ENCODE measurements at places on chromosomes 3 and 15. TPM values are rescaled to one million over a fixed set of nuclear protein-coding genes. Genes with fewer than 3 reads are reported as not detected.

The DNAH12 gene
- total RNA-seq: not detected

The SYNM gene
- total RNA-seq: 731 TPM

The GLDN gene
- total RNA-seq: 1.2 TPM

The RPLP1 gene
- 1,114 TPM for total RNA-seq

The AGTR1 gene
- total RNA-seq: 48.7 TPM

The FRMD5 gene
- total RNA-seq: 1.4 TPM

The AGBL1 gene
- total RNA-seq: 0.28 TPM

The SAMMSON gene
- total RNA-seq: 0.82 TPM

The CHST2 gene
- total RNA-seq: 1.8 TPM

The ACTC1 gene
- total RNA-seq: 0.49 TPM

DNA sequence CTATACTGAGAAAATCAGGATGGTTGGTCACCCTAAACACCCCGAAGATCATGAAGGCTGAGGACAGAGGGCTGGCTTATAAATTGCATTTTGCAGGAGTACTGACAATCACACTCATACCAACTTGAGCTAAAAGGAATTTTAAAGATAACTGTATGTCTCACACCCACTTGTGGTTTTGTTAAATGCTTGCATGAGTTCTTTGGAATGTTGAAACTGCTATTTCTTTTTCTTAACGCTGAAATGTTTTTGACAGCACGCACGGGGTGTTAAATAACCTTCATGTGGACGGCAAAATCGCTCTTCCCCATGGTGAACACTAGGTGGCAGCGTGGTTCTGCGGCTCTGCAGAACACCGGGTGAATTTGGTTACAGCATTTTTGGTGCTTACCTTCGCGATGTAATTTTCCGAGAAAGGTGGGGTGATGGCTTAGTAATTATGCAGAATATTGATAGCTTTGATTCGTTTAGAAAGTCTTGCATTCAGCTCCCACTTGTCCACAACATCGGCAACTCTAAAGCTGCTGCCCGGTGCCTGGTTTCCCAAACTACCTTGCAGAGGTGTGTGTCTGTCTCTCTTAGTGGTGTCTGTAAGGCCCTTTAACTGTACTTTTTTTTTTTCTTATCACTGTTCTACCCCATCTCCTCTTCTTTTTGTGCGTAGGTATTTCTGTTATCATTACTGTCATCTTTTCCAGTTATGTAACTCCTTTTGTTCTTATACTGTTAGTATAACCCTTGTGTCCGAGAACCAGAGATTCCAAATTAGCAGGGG, 51.7 kb downstream of the ARNT2 start:
- peak; percentile 74 for DNase-seq

DNA sequence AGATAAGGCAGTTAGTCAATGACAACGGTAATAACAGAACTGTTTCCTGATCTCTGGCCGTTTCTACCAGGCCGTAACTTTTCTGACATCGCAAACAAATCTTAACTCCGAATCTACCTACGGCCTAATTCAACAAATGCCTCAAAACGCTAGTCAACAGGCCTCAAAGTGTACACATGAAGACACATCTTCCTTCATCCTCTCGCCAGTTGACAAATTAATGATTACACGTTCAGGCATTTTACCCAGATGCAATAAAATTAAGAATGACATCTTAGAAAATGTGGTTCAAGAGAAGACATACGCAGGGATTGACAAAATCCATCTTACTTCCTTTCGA, 1.5 kb downstream of the SFMBT1 start:
- DNase-seq: no peak

DNA sequence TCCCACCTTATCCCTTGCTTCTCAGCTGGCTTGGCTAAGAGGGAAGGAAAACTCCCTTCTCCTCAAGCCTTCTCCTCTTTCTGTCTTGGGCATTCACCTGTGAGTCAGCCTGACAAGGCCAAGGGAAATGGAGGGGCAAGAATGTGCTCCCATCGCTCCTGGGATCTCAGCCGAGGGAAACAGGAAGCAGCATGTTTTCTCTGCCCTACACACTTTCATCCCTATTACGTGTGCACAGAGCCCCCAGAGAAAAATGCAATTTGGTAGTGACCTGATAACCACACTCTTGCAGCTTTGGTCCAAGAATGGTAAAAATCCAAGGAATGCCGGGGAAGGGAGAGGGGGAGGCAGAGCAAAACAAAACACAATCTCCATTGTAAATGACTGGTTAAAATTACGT, 32.9 kb upstream of the MTMR10 start:
- no peak for DNase-seq

GRCh38 chr3:89395456-89395855, 288.0 kb downstream of the EPHA3 start:
- no peak for DNase-seq

DNA sequence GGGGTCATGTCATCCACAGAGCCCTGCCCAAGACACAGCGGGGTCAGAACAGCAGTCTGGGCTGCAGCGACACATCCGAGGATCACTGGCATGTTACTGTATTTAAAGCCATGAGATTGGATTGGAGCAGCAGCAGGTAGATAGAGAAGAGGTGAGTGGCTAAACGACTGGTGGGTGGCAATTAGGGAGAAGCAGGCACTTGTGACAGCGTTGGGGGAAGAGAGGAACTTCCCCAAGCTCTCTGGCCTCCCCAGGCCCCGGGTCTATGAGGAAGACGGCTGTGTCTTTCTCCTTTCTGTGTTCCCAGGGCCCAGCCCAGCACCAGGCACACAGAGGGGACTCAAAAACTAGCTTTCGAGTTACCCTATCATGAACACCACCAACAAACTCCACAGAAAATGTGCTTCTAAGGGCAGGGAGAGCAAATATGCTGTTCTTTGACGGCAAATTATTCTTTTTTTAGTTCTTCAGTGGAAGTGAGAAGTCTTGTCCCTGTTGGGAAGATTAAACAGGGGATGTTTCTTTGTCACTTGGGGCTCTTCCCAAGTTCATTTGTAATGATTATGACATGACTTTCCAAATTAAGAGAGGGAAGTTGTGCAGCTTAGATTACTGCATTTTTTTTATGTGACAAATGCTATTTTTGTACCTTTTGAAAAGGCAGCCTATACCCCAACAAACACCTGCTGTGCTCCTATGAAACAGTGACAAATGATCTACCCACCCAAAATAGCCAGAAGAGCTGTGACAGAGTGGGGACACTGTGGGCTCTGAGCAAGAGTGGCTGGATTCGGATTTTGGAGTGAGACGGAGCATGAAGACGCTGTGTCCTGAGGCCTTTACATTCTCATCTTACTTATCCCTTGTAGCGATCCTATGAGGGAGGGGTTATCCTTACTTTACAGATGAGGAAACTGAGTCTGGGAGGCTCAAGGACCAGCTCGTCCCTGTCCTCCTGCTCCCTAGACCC, 7.2 kb upstream of the SYNM start:
- DNase-seq: no peak

- DNase-seq: no peak
Measured at GRCh38 chr15:52183562-52184173, 7.5 kb downstream of the GNB5 start.

GRCh38 chr3:146421819-146422759, 47.3 kb downstream of the PLSCR2 start:
- DNase-seq: no peak

DNA sequence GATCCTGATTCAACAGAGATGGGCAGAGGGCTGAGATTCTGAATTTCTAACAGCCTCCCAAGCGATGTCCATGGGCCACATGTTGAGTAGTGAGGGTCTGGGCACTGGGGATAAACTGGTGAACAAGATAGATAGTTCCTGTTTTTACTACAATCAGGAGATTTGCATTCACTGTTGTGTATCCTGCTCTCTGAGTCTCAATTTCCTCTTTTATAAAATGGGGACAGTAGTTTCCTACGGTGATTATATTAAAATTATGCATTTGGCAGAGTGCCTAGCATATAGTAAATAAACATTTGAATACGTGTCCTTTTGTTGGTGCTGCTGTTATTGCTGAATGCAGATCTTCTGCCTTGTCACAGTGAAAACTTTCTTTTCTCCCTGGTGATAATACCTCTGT, 102.5 kb downstream of the MYH15 start:
- no peak for DNase-seq

DNA sequence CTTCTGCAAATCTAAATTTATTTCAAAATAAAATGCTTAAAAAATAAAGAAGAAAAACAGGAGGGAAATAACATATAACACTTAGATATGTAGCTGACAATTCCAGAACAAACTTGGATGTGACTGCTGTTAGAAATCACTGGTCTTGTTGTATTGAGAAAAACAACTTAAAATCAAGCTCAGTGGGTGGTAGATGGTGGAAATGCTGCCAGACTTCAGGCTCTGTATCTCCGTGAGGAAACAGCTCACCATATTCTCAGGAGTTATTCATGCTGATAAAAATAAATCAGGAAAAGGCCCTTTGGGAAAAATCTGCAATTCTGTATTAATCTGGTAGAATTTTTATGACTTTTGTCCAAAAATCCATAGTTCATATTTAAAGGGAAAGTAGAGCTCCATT, 477.6 kb downstream of the RAP2B start:
- no peak for DNase-seq

GRCh38 chr3:174336784-174337183, 522.4 kb upstream of the NAALADL2 start:
- DNase-seq: no peak

- DNase-seq: no peak
Measured at GRCh38 chr15:55628369-55628730, 40.2 kb upstream of the PYGO1 start.

GRCh38 chr3:127998596-127998995, 53.6 kb upstream of the SEC61A1 start:
- no peak for DNase-seq

GRCh38 chr15:59674361-59674877, 14.7 kb downstream of the BNIP2 start:
- DNase-seq: no peak

GRCh38 chr3:134334231-134334900, 39.9 kb downstream of the AMOTL2 start:
- DNase-seq: no peak

DNA sequence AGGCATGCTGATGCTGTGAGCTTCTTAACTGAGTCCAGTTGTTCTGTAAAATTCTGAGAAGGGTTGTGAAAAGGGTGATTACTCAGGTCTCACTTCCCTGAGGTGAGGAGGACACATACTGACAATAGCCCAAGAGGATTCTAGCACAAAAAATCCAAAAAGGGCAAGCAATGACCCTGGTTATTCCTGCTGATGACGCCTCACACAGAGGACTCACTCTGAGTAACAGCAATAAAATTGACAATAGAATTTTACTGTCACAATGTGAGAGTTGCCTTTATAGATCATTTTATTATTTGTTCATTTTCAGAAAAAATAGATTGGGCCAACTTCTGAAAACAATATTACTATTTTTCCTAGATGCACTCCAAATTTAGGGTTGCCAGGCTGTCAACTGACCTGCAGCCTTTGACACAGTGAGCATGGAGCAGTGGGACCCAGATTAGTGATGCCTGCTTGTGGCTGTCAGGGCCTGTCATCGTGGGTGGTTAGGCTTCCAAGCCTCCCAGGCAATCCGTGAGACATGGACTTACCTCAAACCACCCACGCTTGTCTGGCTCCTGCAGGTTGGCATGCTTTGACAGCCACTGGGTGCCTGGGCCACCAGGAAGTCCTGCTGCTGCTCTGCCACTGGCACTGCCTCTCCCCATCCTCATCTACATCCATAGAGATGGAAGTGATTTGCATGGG, 396.0 kb upstream of the THBS1 start:
- no peak for DNase-seq

- DNase-seq: no peak
Measured at GRCh38 chr15:81504170-81504905, 130.3 kb upstream of the TMC3 start.

DNA sequence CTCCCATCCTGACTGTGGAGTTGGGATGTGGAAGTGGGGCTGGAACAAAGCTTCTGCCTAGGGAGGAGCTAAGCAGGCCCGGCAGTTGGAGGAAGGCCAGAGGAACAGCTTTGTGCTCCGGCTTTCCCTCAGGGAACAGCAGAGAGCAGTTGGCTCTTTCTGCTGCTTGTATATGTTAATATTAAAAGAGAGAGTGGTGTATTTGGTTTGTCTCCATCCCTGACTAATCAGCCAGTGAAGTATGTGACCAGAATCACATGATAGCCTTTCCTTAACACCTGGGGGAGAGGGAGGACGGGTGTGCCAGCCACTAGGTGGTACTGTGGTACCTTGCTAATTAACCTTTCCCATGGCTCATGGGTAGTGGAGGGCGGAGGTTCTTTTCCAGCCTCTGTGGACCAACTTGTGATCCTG, 10.0 kb downstream of the EIF2B5 start:
- DNase-seq: no peak

DNA sequence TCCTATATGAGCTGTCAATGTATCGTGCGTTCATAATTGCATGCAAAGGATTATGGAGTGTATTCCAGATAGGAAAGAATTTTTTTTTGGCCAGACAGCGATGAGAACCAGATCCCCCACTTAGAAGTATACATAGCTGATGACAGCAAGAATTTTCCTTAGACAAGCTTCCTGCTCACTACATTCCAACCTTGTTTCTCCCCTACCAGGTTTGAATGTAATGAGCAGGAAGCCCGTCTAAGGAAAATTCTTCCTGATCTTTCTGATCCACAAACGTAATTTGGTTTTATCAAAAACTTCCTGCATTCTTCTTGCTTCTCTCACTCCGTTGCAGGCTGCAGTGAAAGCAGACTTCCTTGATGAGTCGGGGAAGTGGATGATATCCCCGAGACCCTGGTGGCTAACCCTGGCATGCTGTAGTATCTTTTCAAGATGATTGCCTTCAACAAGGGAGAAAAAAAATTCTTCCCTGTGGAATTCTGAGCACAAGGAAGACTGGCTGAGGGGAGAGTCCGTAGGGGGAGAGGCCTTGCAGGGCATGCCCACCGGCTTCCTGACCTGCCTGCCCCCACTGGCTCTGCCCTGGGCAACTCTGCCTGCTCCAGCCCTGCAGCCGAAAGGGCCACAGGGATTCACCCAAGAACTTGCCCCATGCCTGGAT, 243.1 kb downstream of the TLE3 start:
- no peak for DNase-seq

GRCh38 chr15:85006655-85007054, 25.0 kb downstream of the PDE8A start:
- DNase-seq: no peak

GRCh38 chr3:149243540-149243939, 21.9 kb upstream of the CP start:
- DNase-seq: no peak

- DNase-seq: no peak
Measured at GRCh38 chr3:7508821-7509220, 647.9 kb downstream of the GRM7 start.

All from sigmoid colon (tissue), 7 donors.